ENCODE measurements at places on chromosomes 13 and 19.

DNA sequence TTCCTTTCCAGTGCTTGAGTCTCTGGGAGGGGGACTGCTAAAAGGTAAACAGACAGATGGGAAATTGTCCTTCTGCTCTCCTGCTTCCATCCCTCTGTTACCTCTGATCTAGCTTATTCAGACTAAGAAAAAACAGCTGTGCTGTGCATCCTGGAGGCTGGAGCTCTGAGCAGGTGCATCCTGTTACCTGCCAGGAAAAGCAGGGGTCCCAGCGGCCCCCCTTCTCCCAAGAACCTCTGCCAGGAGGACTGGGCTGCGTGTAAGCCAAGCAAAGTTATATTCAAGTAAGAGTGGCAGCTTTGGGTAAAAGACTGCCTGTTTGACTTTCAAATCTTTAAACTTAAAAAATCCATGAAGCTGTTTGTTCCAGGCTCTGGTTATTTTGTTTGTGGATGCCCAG, 75.1 kb downstream of the C13orf42 start:
- no peak for DNase-seq

- no peak for DNase-seq
These were observed 38.2 kb upstream of the FLT1 start for GRCh38 chr13:28533125-28533436.

DNA sequence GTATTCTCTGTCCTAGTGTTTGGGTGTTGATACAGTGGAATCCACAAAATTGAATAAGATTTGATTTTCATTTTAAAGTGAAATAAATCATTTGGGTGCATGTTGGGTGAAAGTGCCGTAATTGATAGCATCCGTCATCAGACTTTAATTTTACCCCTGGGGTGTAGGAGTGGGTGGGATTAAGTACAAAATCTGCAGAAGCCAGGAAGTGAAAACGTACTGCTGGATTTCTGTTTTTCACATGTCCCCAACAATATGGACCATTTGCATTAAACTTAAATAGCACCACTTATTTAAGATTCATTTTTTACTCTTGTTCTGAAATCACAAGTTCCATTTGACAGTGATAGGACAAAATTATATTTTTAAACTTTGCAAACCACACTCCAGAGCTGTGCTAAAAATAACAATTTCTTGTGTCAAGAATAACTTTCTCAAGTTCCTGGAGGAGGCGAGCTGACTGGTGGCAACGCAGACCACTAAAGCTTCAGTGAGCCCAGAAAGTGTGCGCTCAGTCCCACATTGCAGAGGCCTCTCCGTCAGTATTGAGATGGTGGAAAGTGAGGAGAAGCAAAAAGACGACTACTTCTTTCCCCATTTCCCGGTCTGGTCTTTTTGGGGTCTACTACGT, 71.3 kb downstream of the ARHGEF7 start:
- DNase-seq = no peak

- DNase-seq = no peak
These were observed 105.2 kb upstream of the SPACA7 start for GRCh38 chr13:112270951-112271350.

- DNase-seq = no peak
These were observed 145.1 kb upstream of the RNF113B start for GRCh38 chr13:98322091-98322718.

- no peak for DNase-seq
These were observed 34.5 kb upstream of the FAM216B start for GRCh38 chr13:42746866-42747265.
